ENCODE measurements at places on chromosomes 2 and 18.

GRCh38 chr2:170218931-170219330, 41.0 kb downstream of the MYO3B start:
- DNase-seq = no peak

- no peak for DNase-seq
Observed at GRCh38 chr2:174680221-174680620, 82.6 kb upstream of the WIPF1 start.

GRCh38 chr2:234708091-234708683, 211.3 kb upstream of the ARL4C start:
- DNase-seq = no peak

- no peak for DNase-seq
Observed at GRCh38 chr2:132671151-132671835, 1.3 kb upstream of the LYPD1 start.

DNA sequence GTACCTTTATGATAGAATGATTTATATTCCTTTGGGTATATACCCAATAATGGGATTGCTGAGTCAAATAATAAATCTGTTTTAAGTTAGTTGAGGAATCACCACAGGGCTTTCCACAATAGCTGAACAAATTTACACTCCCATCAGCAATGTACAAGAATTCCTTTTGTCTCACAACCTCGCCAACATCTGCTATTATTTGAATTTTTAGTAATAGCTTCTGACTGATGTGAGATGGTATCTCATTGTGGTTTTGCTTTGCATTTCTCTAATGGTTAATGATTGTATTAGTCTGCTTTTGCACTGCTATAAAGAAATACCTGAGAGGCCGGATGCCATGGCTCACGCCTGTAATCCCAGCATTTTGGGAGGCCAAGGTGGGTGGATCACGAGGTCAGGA, 1387.6 kb upstream of the ACVR2A start:
- DNase-seq = no peak

- DNase-seq = no peak
Observed at GRCh38 chr18:56696966-56697365, 45.8 kb downstream of the WDR7 start.

- no peak for DNase-seq
Observed at GRCh38 chr2:70558195-70558808, 4.7 kb upstream of the TGFA start.

GRCh38 chr2:26196683-26197418, 24.0 kb downstream of the GAREM2 start:
- DNase-seq = no peak

DNA sequence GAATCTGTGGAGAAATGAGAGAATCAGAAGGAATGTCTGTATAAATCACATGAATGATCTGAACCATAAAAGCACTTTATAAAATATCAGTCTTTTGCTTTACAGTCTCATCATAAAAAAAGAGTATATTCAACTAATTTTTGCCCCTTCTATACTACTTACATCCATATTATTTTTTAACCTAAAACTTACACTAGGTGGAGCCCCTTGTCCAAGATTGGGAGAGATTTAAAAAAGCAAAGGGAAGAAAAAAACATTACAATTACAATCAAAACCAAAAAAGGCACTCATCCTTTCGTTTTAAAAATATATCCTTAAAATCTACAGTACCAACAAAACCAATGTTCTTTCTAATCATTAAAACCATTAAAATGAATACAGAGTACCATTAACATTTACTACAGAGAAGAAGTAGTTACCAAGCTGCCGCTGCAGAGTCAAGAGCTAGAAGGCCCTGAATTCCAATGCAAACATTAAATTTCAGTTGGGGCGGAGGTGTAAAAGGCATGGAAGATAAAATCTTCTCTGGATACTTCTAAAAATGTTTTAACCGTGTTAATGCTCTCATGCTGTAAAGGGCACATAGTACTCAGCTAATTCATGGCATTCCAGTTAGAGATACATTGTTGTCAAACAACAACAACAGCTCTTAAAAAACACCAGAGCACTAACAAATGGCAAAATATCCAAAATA, 56.7 kb upstream of the EPB41L3 start:
- no peak for DNase-seq

GRCh38 chr2:146602383-146602782, 1242.4 kb upstream of the ACVR2A start:
- DNase-seq = no peak

DNA sequence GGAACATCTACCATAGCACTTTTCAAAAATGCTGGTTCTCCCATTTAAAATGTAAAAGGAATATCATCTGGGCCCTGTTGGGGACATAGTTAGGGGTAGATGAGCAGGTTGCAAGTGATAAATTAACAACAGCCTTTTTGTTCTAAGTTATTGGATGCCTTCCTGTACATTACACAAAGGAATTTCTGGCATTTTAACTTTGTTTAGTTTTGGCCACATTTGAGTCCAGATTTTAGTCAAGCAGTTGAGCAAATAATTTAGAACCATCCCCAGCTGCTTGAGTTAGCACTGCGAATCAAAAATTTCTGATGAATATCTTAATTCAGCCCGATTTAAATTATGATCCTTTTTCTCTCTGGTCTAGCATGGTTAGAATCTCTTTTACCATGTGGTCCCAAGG, 124.4 kb downstream of the TTC27 start:
- no peak for DNase-seq

GRCh38 chr18:10453806-10454680, at the start of gene APCDD1:
APCDD1 (plus strand) TSS chr18:10454635; CDS start chr18:10454982, 347 bp downstream.
- DNase-seq = no peak

GRCh38 chr2:94759211-94759610, 112.0 kb upstream of the TEKT4 start:
- no peak for DNase-seq

DNA sequence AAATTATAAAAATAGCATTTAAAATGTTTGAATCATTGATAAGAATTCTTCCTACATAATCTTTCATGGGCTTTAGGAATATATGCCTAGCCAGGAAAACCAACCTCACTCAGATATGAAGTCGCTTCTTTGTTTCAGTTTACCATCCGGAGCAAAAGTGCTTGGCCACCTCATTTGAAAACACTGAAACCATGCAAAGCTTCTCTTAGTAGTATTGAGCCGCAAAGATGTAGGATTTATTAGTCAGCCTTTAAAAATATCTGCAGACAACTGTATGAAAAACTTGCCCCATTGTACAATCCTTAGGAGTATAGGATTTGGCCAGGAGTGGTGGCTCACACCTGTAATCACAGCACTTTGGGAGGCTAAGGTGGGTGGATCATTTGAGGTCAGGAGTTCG, 24.3 kb upstream of the GPD2 start:
- DNase-seq = no peak

DNA sequence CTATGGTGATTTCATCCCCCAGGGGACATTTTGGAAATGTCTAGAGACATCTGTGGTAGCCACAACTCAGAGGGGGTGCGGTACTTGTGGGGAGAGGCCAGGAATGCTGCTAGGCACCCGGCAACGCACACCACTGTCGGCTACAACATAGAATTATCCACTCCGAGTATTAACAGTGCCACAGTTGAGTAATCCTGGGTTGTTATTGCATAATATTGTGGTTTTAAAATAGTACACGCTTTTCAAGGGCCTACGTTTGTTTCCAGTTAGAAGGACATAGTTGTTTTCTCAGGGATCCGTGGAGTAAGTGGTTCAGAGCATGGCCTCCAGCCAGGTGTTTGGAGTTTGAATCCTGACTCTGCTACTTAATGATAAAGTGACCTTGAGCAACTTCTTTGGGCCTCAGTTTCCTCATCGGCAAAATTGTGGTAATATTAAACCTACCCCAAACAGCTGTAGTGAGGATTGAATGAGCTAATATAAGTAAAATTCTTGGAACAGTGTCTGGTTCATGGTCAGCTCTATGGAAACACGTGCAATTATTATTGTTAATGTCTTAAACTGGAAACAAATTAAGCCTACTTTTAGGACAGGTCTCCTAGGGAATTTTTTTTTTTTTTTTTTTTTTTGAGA, 24.5 kb downstream of the CYP27A1 start:
- DNase-seq = no peak

DNA sequence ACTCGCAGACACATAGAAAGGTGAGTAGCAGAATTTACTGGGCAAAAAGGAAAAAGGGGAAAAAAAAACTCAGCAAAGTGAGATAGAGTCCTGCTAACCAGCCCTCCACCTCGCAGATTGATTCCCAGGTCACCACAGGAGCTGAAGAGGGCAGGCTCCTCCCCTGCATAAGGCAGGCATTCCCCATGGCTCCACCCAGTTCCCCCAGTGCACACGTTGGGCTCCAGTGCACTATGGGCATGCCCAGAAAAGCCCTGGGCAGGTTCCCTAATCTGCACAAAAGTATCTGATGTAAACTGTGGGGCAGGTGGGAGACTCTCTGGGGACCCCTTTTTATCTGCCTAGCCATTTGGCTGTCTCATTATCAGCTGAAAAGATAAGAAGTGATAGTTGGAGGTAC, 461.2 kb upstream of the TMEFF2 start:
- no peak for DNase-seq

DNA sequence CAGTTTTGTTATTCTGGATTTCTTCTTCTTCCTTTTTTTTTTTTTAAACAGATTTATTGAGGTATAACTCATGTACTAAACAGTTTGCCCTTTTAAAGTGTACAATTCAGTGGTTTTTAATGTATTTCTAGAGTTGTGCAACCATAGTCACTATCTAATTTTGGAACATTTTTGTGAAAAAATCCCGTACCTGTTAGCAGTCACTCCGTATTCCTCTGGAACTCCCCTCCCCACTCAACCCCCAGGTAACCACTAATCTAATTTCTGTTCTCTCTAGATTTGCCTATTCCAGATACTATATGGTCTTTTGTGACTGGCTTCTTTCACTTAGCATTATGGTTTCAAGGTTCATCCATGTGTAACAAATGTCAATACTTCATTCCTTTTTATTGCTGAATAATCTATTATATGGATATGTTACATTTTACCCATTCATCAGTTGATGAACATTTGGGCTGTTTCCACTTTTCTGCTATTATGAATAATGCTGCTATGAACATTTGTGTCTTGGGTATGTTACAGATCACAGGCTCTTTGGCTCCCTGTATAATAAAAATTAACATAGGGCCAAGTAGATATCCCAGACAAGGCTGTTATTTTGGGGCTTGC, 21.9 kb downstream of the EHBP1 start:
- DNase-seq = no peak

DNA sequence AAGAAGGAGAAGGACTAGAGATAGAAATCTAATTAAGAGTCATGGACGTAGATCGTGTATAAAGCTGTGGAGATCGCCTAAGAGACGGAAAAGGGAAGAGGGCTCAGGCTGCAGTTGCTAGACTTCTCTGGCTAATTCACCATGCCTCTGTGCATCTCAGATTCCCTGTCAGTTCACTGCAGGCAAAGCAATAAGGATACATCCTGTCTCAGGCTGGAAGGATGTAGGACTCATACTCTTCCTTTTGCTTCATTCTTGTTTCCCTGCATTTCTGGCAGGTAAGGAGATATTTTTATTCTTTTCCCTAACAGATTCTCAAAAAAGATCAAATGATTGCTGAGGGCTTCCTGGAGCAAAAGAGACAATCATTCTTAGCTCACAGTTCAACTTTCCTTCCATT, 112.5 kb downstream of the AP1S3 start:
- no peak for DNase-seq

DNA sequence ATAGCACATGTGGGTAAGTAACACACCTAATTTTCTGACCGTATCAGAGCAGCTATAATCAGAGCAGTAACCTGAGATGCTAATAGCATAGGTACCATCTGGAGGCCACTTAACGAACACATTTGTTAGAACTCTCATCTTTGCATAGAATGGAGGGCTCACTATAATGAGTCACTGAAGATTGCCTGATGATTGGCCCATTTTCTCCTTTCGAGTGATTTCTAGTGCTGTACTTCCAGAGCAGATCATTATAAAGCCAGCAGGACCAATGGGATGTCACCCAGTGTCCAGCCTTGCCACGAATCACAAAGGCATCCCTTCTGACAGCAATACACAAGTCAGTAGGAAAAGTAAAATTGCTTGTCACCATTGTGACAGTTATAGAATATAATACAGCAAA, 81.7 kb upstream of the REV1 start:
- DNase-seq = no peak

- no peak for DNase-seq
Observed at GRCh38 chr2:99096728-99097127, 44.8 kb upstream of the C2orf15 start.

GRCh38 chr2:117948615-117949014, 65.3 kb downstream of the CCDC93 start:
- no peak for DNase-seq

DNA sequence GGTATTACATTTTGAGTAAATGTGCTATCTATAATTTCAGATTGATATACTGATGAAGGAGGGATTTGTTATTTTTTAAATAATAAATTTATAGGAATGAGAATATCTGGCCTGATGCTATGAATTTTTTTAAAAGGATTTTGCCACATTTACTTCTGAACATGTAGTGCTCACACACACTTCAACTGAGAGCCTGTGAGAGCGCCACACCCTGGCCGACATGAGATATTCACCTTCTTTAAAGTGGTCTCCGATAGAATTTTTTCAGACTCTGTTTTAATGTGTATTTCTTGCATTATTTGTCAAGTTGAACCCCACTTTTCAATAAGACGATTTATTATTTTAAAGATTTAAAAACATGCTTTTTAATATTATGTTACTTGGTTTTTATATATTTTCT, 813.3 kb downstream of the DCC start:
- no peak for DNase-seq

DNA sequence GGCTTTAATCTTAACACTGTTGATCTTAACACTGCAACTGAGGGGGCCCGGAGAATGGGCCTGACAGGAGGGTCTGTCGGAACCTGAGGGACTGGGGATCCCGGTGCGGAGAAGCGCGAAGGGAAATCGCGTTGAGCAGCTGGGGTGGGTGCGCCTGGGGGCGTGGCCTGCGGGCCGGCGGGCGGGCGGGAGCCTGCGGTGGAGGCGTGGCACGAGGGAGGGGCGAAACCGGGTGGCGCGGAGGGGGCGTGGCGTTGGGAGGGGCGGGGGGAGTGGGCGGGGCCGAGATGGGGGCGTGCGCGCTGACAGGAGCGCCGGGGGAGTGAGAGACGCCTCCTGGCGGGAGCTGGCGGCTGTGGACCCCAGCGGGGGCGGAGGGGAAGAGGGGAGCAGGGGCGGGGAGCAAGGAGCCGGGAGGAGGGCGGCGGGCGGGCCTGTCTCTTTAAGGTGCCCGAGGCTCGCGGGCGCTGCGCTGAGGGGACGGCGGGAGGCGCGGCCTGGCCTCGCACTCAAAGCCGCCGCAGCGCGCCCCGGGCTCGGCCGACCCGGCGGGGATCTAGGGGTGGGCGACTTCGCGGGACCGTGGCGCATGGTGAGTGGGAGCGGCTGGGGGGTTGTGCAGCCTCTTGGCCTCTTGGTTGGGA, at the start of gene TWSG1:
Gene TWSG1 (plus strand): TSS at position 445 of the 644 bp plus-strand sequence. CDS start 2,457 bp downstream, outside the sequence.
- peak; percentile 91 for DNase-seq

- DNase-seq = no peak
Observed at GRCh38 chr2:224971214-224971613, 71.1 kb downstream of the DOCK10 start.

GRCh38 chr2:174681099-174682006, 82.9 kb downstream of the CHRNA1 start:
- DNase-seq = no peak

Measured in activated naive CD4-positive, alpha-beta T cell treated with anti-CD3 and anti-CD28 coated beads, Interleukin-2, amount 50 U/mL, for 16 hours (primary cell).